Nephron progenitor cell (in vitro differentiated cells): ENCODE measurements at places on chromosomes 3 and 15.

DNA sequence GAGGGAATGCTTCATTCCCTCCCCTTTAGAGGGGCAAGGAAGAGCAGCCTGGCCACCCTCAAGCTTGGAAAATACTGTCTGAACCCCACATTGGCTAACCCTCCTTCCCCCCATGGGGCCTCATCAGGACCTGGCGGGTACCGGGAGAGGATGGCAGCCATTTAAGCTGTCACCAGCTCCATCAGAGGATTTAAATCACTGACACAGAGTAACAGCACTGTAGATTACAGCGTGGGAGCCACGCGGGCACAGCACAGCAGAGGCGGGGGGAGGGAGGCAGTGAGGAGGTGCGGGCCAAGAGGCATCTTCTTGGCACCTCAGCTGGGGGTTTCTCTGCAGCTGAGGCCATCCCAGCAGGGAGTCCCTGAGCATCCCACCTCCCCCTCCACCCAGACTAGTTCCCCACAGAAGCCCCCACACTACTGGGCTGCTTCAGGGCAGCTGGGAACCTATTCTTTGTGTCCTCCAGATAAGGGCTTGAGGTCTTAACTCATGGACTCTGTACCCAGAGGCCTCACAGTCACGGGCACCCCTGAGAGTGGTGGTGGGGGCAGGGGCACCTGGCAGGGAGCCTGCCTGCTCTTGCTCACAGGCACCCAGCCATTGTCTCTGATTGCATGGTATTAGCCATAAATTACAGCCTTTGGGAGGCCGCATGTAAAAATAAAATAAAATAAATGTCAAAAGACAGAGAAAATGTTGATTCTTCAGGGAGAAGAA lies 21.9 kb upstream of the CACNA2D2 start:
- H3K4me3 ChIP-seq: no peak overlapping the region
- H3K36me3 ChIP-seq: no peaks in the 10 kb centered on the region
- H3K4me1 ChIP-seq: peaks cover 52% of the 10 kb centered on the region

GRCh38 chr3:98259707-98260106 lies 4.3 kb upstream of the OR5H6 start:
- no peak for DNase-seq
- no peak overlapping the region for H3K27ac ChIP-seq
- H3K36me3 ChIP-seq: no peaks in the 10 kb centered on the region
- no peaks in the 10 kb centered on the region for H3K27me3 ChIP-seq
- no peak overlapping the region for H3K4me3 ChIP-seq

GRCh38 chr3:72319194-72320094 lies 528.8 kb downstream of the SHQ1 start:
- H3K27me3 ChIP-seq: peaks cover 7% of the 10 kb centered on the region
- H3K36me3 ChIP-seq: no peaks in the 10 kb centered on the region
- H3K4me1 ChIP-seq: peaks cover 36% of the 10 kb centered on the region
- no peak overlapping the region for H3K4me3 ChIP-seq
- no peak for DNase-seq
- H3K27ac ChIP-seq: no peak overlapping the region

- H3K4me3 ChIP-seq: no peak overlapping the region
- H3K27me3 ChIP-seq: no peaks in the 10 kb centered on the region
- peaks cover 5% of the 10 kb centered on the region for H3K4me1 ChIP-seq
These were observed 9.3 kb upstream of the ATP13A4 start for GRCh38 chr3:193564012-193564411.

DNA sequence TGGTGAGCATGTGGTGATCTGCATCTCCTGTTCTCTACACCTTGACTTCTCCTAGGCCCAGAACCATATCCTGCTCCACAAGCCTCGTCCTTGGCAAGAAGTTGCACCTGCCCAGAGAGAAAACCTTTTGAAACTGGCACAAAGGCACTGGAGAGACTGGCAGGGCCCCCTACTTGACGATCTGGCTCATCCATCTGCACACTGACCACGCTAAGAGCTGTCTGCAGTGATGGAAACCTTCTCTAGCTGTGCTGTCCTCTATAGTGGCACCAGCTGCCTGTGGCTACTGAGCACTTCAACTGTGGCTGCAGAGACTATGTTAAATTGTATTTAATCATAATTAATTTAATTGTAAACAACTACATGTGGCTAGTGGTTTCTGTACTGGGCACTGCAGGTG lies 26.2 kb upstream of the SRP14 start:
- no peak overlapping the region for H3K4me3 ChIP-seq
- no peaks in the 10 kb centered on the region for H3K36me3 ChIP-seq
- no peak for DNase-seq
- no peaks in the 10 kb centered on the region for H3K27me3 ChIP-seq

- DNase-seq: no peak
- no peaks in the 10 kb centered on the region for H3K4me1 ChIP-seq
- H3K4me3 ChIP-seq: no peak overlapping the region
These were observed 121.9 kb upstream of the POU1F1 start for GRCh38 chr3:87398168-87398801.

GRCh38 chr3:65334045-65334665 lies 646.4 kb upstream of the ADAMTS9 start:
- peaks cover 6% of the 10 kb centered on the region for H3K27me3 ChIP-seq
- H3K4me1 ChIP-seq: peaks cover 8% of the 10 kb centered on the region
- no peak for DNase-seq
- peak overlapping the region; percentile 58 for H3K27ac ChIP-seq
- H3K36me3 ChIP-seq: no peaks in the 10 kb centered on the region

DNA sequence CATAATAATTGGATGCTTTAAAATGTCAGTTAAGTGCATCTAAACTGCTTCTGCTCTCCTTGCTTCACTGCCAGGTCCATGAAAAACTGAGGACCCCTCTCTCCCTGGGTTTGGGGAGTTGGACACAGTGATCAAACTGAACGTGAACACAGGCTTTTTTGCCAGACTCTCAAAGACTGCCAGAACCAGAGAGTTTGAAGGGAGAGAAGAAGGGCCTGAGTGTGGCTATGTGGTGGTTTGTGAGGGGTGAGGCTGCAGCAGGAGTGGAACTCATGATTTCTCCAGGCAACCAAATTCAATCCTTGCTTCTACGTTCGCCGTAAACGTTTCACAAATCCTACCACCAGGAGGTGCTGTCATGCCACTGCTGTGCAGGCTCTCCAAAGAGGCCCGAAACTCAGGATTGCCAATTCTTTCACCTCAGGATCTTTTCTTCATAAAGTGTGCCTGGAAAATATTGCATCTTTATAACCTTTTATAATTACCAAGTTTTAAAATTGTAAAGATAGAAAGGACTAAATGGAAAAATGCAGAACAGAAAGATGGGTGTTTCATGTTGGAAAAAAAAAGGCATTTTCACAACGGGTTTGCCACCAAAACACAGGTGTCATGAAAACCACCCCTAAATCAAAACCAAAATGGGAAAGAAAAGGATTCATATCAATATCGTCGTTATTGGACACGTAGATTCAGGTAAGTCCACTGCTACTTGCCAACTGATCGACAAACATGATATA lies 19.7 kb downstream of the TM4SF4 start:
- DNase-seq: peak; percentile 79
- peaks cover 6% of the 10 kb centered on the region for H3K27me3 ChIP-seq
- no peak overlapping the region for H3K27ac ChIP-seq
- no peak overlapping the region for H3K4me3 ChIP-seq
- H3K4me1 ChIP-seq: no peaks in the 10 kb centered on the region

DNA sequence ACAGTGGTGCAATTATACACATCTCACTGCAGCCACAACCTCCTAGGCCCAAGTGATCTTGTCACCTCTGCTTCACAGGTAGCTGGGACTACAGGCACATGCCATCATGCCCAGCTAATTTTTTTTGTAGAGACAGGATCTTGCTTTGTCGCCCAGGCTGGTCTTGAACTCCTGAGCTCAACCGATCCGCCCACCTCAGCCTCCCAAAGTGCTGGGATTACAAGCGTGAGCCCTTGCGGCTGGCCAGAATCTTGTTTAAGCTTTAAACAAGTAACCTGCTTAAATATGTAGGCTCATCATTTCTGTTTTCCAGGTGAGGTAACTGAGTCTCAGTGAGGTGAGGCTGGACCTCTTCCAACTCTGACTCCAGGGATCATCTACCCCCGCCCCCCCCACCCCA lies 7.7 kb upstream of the PSTPIP1 start:
- no peaks in the 10 kb centered on the region for H3K36me3 ChIP-seq
- no peak overlapping the region for H3K4me3 ChIP-seq
- no peak overlapping the region for H3K27ac ChIP-seq
- H3K27me3 ChIP-seq: peaks cover 11% of the 10 kb centered on the region
- DNase-seq: no peak

- DNase-seq: no peak
- peaks cover 4% of the 10 kb centered on the region for H3K27me3 ChIP-seq
These were observed 2.9 kb downstream of the POLQ start for GRCh38 chr3:121542924-121543323.

- DNase-seq: no peak
- no peaks in the 10 kb centered on the region for H3K36me3 ChIP-seq
- no peaks in the 10 kb centered on the region for H3K4me1 ChIP-seq
These were observed 644.7 kb downstream of the OTOL1 start for GRCh38 chr3:162141272-162141791.

- peaks cover 2% of the 10 kb centered on the region for H3K4me1 ChIP-seq
- peaks cover 21% of the 10 kb centered on the region for H3K27me3 ChIP-seq
- no peak for DNase-seq
- H3K36me3 ChIP-seq: no peaks in the 10 kb centered on the region
- H3K27ac ChIP-seq: peak overlapping the region; percentile 27
These were observed 30.3 kb upstream of the C15orf39 start for GRCh38 chr15:75171408-75171807.

DNA sequence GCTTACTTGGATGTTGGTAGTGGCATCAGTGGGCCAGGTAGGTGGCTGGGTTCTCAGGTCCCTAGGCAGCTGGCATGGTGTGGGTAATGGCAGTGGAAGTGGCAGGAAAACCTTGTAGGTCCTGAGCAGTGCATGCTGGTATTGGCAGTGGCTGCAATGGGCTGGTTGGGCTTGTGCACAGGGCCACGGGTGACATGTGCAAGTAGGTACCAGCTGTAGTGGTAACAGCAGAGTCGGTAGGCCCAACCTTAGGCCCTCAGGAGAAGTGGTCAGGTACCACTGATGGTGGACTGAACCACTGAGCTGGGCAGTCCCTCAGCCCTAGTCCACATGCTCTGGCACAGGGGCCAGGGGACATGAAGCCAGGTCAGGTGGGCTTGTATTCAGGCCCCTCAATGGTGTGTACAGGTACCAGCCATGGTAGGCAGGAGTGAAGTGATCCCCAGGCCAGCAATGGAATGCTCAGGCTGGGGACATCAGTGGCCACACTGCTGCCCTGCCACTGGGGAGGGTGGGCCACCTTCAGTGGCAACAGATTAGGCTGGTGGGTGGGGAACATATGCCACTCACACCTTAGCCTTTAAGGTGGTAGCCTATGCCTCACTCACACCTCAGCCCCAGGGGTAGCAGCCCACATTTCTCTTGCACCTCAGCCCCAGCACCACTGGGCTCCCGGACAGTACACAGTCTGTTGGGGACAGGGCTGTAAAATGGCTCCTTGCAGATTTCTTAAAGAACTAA lies 118.1 kb downstream of the LRRK1 start:
- no peak for DNase-seq
- no peaks in the 10 kb centered on the region for H3K27me3 ChIP-seq
- H3K36me3 ChIP-seq: peaks cover 6% of the 10 kb centered on the region
- H3K27ac ChIP-seq: no peak overlapping the region
- H3K4me3 ChIP-seq: no peak overlapping the region

DNA sequence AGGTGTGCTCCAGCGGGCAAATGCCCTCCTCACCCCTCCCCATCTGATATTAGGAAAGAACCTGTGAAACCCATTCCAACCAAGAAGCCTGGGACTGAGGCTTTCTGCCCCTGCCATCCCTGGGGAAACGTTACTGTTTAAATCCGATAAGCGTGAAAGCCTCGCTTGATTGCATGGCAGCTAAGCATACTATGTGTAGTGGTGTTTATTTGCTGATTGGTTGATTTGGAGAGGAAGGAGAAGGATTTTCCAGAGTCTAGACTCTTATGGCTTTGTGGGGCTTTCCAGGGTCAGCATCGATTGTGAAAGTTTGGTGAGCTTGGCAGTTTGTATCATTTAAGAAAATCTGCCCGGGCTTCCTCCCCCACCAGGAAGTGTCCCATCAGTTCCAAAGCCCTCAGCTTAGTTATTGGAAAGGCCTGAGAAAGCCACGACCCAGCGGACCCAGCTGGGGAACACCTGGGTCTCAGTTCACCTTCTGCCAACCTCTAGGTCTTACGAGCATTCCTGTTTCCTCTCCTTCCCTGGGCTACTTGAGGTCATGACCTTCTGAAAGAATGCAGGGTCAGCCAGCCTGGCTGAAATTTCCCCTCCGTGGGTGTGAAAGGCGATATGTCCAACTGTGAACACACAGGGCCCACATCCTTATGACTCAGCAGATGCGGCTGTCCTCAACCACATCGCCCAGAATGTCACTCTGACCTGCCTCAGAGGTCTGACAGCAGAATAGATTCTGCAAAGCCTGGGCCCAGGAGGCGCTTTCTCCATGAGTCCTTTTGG lies 62.8 kb upstream of the HERC1 start:
- H3K27me3 ChIP-seq: peaks cover 18% of the 10 kb centered on the region
- peak; percentile 58 for DNase-seq
- H3K4me3 ChIP-seq: peak overlapping the region; percentile 43
- no peaks in the 10 kb centered on the region for H3K36me3 ChIP-seq
- peaks cover 67% of the 10 kb centered on the region for H3K4me1 ChIP-seq

DNA sequence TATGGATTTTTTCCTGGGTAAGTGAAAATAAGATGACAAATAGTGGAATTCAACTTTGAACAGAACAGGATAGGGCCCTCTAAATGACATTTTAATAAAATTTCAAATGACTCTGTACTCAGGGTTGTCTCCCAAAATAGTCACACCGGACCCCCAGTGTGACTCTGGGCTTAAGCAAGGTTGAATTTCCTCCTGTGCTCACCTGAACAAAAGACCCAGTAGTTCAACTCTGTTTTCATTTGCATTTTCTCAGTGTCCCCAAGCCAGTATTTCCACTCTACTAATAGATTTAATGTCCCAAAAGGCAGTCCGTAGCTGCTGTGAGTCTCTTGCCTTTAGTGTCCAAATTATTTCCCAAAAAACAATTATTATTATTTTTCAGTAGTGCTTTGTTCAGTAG lies 296.6 kb downstream of the PLOD2 start:
- H3K36me3 ChIP-seq: no peaks in the 10 kb centered on the region
- H3K27ac ChIP-seq: no peak overlapping the region
- H3K4me1 ChIP-seq: no peaks in the 10 kb centered on the region
- no peaks in the 10 kb centered on the region for H3K27me3 ChIP-seq
- DNase-seq: no peak

DNA sequence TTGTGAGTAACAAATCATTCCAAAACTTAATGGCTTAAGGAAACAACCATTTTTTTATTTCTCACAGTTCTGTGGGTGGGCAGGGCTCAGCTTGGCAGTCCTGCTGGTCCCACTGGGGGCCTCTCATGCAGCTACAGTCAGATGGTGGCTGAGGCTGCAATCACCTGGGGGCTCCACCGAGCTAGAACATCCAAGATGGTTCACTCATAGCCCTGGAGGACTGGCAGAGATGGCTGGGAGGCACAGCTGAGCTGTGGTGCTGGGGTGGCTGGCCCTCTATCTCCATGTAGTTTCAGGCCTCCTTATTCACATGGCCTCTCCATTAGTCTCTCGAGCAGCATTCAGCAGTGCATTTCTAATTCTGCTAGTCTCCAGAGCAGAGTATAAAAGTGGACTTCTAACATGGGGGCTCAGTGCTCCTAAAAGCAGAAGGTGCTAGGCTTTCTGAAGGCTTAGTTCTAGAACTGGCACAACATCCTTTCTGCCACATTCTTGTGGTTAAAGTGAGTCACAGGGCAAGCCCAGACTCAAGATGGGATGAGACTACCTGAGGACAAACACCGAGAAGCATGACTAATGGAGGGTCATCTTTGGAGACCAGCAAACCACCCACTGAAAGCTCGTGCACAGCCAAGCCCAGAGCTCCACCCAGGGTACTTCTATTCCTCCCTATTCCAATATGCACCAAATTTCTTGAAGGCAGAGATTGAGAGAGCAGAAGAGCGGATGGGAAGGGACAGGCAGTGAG lies 6.3 kb downstream of the CAV3 start:
- H3K27ac ChIP-seq: no peak overlapping the region
- no peak for DNase-seq
- no peaks in the 10 kb centered on the region for H3K36me3 ChIP-seq
- H3K27me3 ChIP-seq: peaks cover 12% of the 10 kb centered on the region
- no peak overlapping the region for H3K4me3 ChIP-seq
